Large intestine (tissue), 12 donors: ENCODE measurements at places on chromosomes 12 and 14. TPM values are rescaled to one million over a fixed set of nuclear protein-coding genes. Genes with fewer than 3 reads are reported as not detected.

- DNase-seq = no peak
Measured at GRCh38 chr14:50600849-50601248, 40.9 kb downstream of the ATL1 start.

GRCh38 chr12:20364501-20364900 is 3.8 kb upstream of the PDE3A start:
- peak; percentile 61 for DNase-seq

GRCh38 chr14:24277606-24278321 is 6.4 kb upstream of the RABGGTA start:
- no peak for DNase-seq

DNA sequence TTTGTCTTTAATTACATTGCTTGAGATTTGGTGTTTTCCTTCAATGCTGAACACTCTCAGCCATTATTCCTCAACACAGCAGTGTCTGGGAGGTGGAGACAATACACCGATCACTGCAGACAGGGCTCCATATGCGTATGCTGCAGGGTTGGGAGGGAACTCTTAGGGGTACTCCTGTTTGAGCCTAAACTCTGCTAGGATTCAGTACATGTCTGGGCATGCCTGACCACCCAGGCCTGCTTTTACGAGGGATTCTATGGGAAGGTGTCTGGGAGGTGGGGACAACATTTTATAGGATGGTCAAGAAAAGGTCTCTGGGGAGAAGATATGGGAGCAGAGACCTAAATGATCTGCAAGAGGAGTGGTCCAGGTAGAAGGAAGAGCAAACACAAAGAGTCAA is 34.3 kb downstream of the DHRS2 start:
- DNase-seq = no peak

The PIWIL1 gene
- polyA plus RNA-seq = 0.19 TPM
